ENCODE measurements at places on chromosomes 7 and 10.

GRCh38 chr10:53127686-53128085 is 355.1 kb upstream of the MBL2 start:
- DNase-seq: no peak

DNA sequence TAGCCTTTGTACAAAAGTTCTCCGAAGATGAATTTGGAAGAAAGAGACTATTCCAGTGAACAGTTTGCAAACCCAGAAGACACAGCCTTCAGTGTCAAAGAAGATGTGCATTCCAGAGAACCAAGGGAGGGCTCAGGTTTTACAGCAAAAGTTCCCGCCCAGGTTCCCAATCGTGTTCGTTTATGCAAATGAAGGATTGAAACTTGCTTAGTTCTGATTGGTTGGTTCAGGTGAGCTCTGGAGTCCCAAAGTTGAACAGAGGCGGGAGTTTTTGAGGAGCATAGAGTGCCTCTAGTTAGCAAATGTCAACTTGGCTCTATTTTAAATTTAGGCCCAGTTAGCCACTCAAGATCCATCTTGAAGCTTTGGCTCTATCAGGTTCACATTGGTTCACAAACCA is 51.3 kb downstream of the TMEM270 start:
- DNase-seq: no peak

- no peak for DNase-seq
Measured at GRCh38 chr10:115092258-115092554, 959 bp upstream of the ATRNL1 start.

DNA sequence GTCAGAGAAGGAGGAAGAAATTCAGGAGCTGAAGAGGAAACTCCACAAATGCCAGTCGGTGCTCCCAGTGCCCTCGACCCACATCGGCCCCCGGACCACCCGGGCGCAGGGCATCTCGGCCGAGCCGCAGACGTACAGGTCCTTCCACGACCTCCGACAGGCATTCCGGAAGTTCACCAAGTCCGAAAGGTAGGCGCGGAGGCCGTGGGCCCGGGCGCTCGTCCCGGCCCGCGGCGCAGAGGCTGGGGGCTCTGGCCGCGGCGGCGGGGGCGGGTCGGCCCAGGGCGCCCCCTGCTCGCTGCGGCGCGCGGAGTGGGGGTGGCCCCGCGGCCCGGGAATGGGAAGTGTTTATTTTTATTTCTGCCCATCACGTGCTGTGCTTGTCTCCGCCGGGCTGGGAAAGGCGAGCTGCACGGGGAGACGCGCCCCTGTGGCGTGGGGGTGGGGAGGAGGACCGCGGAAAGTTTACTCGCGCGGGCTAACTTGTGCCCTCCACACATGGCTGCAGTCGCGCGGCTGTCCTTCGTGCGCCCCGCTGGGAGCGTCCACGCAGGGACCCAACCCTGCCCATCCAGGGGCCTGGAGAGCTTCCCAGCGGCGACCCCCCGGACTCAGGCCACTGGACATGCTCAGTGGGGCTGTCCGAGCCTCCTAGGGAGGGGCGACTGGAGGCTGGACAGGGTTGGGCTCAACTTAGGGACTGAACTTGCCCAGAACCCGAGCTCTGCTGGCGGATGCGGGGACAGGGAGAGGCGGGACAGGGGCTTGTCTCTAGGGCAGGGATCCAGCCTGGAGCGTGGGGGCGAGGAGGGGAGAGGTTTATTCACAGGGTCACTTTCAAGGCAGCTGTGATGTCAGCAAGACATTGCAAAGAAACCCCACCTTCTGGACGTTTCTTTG is 82.6 kb upstream of the PRKG1 start:
- DNase-seq: no peak

DNA sequence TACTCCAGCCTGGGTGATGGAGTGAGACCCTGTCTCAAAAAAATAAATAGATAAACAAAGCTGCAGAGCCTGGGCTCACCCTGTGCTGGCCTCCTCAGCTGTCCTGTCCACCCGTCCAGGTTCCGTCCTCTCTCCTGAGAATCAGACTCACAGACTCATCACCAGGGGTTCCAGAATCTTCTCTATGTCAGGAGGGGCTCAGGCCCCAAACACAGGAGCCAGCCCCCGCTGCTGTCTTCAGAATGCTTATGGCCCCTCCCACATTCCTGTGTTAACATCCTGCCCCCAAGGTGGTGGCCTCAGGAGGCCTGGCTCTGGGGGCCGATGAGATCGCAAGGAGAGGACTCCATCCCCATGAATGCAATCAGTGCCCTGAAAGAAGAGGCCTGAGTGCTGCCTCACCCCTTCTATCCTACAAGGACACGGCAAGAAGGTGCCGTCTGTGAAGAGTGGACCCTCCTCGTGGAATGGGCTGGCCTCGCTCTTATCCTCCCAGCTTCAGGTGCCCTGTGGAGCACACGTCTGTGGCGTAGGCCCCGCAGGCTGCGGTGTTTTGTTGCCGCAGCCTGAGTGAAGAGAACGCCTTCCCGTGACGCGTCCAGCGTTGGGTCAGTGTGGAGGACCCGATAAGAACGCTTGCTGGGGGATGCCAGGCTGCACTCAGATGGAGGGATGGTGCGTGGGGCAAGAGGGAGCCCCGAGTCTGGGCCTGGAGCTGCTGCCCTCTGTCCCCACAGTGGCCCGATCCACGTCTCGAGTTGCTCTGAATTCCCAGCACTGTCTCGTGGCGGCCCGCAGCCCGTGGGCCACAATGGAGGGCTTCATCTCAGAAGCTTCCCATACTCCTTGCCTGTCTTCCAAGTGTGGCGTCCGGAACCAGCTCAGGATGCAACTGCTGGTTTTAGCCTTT is 77.1 kb downstream of the INPP5A start:
- DNase-seq: no peak

- DNase-seq: no peak
Measured at GRCh38 chr7:5357951-5358350, 65.7 kb downstream of the TNRC18 start.

GRCh38 chr7:43878867-43879266 is 9.6 kb upstream of the MRPS24 start:
- DNase-seq: no peak

DNA sequence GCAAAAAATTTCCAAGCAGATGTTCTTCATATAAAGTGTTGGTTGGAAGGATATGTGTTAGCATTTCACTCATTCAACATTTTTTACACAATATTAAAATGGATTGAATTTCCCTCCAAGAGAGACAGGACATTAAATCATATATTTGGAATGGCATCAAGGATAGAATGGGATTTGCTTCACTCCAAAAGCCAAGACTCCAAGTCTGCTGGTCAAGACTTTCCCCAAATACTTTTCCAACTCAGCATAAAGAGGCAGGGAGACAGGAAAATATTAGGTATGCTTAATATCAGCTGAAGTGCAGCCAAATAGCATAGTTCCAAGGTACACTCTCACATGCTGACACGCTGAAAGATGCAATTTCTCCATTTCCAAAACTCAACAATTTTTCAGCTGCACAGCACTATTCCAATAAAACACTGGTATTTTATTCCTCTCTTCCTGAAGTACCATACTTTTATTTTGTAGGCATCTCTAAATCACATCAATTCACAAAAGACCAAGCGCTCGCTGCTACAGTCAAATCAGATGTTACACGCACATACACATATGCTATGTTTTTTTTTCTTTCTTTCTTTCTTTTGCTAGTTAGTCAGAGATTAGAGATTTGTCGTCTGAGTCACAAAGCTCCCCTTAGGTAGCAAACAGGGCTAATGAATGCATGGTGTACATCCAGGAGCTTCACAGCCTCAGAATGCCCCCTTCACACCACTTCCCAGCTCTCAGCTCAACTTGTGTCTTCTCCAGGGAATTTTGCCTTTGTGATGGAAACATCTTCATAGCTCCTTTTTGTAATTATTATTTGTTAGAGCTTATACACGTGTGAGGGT is 1033.8 kb upstream of the AUTS2 start:
- DNase-seq: no peak

GRCh38 chr10:14601872-14602725 is 172.6 kb downstream of the FAM107B start:
- no peak for DNase-seq

DNA sequence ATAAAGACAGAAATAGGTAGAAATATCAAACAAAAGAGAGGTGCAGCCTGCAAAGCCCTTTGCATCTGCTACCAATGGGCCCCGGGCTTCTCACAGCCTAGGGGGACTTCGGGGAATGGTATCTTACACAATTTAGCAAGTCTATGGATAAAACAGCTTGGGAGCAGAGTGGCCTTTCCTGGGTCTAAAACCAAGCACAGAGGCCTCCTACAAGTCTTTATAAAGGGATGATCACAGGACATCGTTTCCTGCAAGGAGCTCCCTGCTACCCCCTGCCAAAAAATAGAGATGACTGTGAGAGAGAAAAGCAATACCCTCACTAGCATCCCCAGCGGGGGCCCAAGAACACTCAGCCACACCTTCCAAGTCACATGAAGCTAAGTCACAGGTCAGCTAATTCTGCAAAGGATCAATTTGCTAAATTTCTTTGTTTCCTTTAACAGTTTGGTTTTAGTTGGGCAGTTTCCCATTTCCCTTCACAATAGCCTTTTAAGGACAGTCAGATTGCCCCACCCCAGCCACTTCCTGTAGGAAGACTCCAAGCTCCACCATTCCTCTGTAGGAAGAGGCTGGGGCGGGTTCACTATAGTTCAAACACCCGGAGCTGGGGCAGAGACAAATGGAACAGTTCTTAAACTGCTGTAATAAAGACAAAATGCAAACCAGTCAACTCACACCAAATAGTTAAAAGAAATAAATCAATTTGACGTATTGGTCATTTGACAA is 105.5 kb downstream of the SLIT1 start:
- no peak for DNase-seq

GRCh38 chr7:26784118-26784517 is 80.3 kb downstream of the SKAP2 start:
- no peak for DNase-seq

GRCh38 chr7:37643876-37644275 is 39.7 kb upstream of the GPR141 start:
- DNase-seq: no peak

DNA sequence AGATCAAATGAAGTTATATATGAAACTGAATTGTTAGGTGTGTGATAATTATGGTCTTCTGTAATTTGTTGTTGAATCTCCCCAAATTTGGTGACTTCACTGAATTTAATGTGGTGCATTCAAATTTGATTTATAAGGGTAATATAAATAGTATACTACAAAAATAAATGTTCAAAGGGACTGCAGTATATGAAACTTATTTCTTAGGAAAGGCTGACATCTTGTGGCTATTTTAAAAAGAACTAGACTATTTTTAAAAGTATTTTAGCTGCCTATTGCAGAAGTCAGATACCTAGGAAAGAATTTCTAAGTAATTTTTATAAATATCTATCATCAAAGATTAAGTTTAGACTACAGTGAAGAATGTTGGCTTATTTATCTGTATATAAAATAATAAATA is 36.6 kb downstream of the ATRNL1 start:
- peak; percentile 4 for DNase-seq

- no peak for DNase-seq
Measured at GRCh38 chr10:49414496-49414895, 18.6 kb upstream of the DRGX start.

GRCh38 chr7:19915596-19915995 is 142.2 kb upstream of the TMEM196 start:
- no peak for DNase-seq

DNA sequence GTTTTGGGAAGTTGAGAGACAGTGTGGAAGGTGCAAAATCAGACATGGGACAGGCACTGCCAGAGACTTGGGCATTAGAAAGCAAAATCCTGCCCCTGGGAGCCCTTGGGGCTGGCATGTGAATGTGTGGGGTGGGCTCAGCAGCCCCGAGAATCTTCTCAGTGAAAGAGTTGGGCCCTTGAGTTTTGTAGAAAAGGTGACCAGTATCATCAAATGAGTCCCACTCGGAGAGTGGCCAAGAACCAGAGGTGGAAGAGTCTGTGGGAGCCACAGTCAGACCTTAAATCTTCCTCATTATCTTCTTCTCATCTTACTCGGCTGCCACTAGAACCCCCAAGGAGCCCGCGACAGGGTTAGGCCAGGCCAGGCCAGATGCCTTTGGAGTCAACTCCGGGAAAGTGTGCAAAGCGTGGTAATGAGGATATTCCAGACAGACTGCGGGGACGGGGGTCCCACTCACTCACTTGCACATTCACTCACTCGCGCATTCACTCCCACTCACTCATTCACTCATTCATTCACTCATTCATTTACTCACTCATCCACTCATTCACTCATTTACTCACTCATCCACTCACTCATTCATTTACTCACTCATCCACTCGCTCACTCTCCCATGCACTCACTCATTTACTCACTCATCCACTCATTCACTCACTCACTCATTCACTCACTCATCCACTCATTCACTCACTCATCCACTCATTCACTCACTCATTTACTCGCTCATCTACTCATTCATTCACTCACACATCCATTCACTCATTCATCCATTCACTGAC is 74.9 kb downstream of the CARD11 start:
- DNase-seq: no peak

DNA sequence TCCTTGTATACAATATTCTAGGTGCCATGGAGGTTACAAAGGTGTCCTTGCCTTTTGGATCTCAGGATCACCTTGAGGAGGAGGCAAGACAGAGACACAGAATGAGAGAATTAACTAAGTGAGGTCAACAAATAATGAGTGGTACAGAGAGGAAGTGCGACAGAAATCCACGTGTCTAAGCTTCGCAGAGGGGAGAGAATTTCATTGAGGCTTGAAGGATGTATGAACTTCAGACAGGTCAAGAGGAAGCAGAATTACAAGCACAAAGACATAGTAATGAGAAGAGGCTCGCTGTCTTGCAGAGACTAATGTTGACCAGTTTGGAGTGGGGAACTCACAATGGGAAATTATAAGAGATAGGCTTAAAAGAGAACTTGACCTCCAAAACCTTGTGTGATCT is 308.7 kb downstream of the FRMD4A start:
- DNase-seq: no peak

DNA sequence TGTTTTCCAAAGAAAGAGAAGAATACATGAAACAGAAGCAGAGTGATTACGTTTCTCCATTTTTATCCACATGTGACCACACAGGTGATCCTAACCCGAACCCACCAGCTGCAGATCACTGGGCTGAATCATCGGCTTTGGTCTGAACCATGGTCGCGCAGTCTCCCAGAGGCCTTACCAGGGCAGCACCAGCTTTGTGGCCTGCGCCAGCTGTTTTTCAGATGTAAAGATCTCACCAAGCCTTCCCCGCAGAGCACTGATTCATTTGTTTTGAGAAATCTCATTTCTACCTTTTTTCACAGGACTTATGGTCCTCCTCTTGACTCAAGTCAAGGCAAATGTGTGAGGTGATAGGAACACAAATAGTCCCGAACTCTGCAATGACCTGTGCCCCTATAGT is 207.0 kb upstream of the PPP2R2D start:
- DNase-seq: no peak

DNA sequence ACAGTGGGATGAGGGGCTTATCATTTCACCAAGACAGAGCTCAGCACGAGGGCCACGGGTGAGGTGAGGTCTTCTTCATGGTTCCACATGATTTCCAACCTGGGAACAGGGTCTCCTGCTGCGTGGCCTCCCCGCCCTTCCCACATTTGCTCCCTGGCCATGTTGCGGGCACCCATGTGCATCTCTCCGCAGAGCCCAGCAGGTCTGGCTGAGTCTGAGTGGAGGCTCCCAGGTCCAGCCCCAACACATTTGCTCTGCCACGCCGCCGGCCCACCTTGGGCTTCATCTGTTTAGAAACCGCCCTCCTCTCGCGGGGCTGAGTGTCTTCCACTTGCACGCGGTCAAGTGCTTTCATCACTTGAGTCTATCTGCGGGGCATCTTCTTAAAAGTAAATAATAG is 14.8 kb upstream of the PRKAR1B start:
- no peak for DNase-seq

- DNase-seq: no peak
Measured at GRCh38 chr7:92639966-92640365, 49.8 kb upstream of the FAM133B start.

GRCh38 chr10:36266923-36267322 is 624.8 kb upstream of the FZD8 start:
- no peak for DNase-seq
